ENCODE measurements at places on chromosomes 11 and 22. TPM values are rescaled to one million over a fixed set of nuclear protein-coding genes. Genes with fewer than 3 reads are reported as not detected.

DNA sequence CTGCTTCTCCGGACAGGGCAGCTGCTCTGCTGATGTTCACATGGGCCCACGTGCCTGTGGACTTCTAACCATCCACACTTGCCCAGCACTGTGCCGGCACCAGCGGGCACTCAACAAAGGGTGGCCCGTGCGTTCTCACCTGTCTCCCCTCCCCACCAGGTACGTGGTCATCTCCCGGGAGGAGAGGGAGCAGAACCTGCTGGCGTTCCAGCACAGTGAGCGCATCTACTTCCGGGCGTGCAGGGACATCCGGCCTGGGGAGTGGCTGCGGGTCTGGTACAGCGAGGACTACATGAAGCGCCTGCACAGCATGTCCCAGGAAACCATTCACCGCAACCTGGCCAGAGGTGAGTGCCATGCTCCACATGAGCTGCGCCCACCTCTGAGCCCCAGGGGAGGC, 66.7 kb downstream of the SYT13 start:
- no peaks in the 10 kb centered on the region for H3K27me3 ChIP-seq
- H3K4me3 ChIP-seq, result no peak overlapping the region
- no peak overlapping the region for H3K27ac ChIP-seq
- DNase-seq, result no peak

GRCh38 chr11:2473361-2474058, 28.7 kb downstream of the KCNQ1 start:
- peaks cover 21% of the 10 kb centered on the region for H3K4me1 ChIP-seq
- H3K36me3 ChIP-seq, result peaks cover 22% of the 10 kb centered on the region
- H3K27me3 ChIP-seq, result peaks cover 5% of the 10 kb centered on the region
- H3K27ac ChIP-seq, result no peak overlapping the region
- no peak overlapping the region for H3K4me3 ChIP-seq

GRCh38 chr11:75339685-75340409, 11.6 kb downstream of the ARRB1 start:
- peak overlapping the region; percentile 97 for H3K27ac ChIP-seq
- peak overlapping the region; percentile 70 for H3K4me3 ChIP-seq
- no peaks in the 10 kb centered on the region for H3K27me3 ChIP-seq
- H3K36me3 ChIP-seq, result peaks cover 44% of the 10 kb centered on the region
- H3K4me1 ChIP-seq, result peaks cover 87% of the 10 kb centered on the region

DNA sequence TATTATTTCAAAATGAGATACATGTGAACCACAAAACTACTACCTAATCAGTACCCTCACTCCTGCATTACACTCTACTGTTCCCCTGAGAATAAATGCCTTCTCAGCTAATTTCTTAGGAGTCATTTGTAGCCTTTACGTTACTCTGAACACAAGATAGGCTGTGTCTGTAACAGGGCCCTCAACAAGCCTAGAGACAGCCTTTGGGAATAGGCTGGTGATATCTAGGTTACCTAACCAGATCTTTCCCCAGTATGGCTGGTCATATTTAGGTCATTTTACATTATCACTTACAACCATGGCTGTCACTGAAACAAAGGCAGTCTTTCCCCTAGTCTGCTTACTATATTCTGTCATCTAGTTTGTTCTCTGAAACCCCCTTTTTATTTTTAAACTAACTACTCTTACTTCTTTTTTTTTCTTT, 14.2 kb downstream of the ATM start:
- no peaks in the 10 kb centered on the region for H3K27me3 ChIP-seq
- peaks cover 83% of the 10 kb centered on the region for H3K4me1 ChIP-seq
- DNase-seq, result no peak
- peak overlapping the region; percentile 70 for H3K4me3 ChIP-seq
- peak overlapping the region; percentile 96 for H3K27ac ChIP-seq
- H3K36me3 ChIP-seq, result peaks cover 82% of the 10 kb centered on the region

DNA sequence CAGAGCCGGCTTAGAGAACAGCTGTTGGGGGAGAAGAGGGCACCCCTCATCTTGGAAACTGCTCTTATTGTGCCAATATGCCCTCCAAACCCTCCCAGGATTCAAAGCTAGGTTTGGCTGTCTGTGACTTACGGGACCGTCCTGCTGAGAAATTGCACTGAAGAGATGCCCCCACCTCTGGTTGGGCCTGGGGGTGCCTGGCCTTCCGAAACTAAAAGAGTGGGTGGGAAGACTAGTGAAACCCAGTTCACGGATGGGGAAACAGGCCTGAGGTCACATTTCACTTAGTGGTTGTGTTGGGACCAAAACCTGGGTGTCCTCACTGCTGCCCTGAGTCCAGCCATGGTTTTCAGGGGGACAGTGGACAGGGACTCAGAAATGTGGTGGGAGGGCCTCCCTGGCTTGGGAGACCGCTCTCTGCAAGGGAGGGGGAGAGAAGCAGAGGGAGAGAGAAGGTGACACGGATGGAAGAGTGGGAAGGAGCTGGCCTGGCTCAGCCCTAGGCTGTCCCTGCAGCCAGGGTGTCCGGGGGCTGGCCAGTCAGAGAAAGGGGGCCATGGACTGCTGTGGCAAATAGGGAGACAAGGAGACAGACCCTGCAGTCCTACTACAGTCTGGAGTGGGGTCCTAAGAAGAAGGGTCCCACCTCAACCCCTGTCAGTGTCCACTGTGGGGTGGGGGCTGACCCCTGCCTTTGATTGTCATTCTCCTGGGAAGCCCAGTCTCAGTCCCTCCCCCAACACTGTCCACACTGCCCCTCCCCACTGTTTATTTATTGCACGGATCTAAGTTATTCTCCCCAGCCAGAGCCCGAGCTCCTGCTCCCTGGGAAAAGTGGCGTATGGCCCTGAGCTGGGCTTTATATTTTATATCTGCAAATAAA, 13.6 kb downstream of the MAFF start:
- H3K27ac ChIP-seq, result no peak overlapping the region
- H3K4me3 ChIP-seq, result no peak overlapping the region
- H3K4me1 ChIP-seq, result peaks cover 40% of the 10 kb centered on the region
- peaks cover 8% of the 10 kb centered on the region for H3K36me3 ChIP-seq
- DNase-seq, result no peak
- no peaks in the 10 kb centered on the region for H3K27me3 ChIP-seq

DNA sequence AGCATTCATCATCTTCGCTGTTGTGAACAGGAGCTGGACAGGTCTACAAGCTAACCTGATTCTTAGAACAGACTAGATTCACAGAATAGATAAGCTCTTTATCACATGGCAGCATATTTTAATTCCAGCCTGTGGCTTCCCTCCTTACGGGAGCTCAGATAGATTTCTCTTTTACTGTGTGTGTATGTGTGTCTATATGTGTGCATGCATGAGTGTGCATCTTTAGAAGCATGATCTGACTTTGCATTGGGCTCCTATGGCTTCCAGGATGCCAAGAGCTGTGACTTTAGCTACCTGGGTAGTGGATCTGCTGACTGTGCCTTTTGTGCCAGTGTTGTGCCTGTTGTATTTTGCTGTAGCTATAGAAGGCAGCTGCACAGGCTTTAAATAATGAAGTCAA, 44.3 kb downstream of the ZNRF3 start:
- no peak for DNase-seq
- H3K4me1 ChIP-seq, result no peaks in the 10 kb centered on the region
- no peaks in the 10 kb centered on the region for H3K36me3 ChIP-seq

GRCh38 chr11:114172055-114172861, 112.7 kb downstream of the ZBTB16 start:
- peak overlapping the region; percentile 89 for H3K27ac ChIP-seq
- no peaks in the 10 kb centered on the region for H3K27me3 ChIP-seq
- DNase-seq, result no peak
- peaks cover 16% of the 10 kb centered on the region for H3K36me3 ChIP-seq

GRCh38 chr22:50674606-50675552, 2.3 kb downstream of the SHANK3 start:
- no peaks in the 10 kb centered on the region for H3K36me3 ChIP-seq
- H3K27ac ChIP-seq, result no peak overlapping the region
- H3K4me3 ChIP-seq, result no peak overlapping the region
- peaks cover 48% of the 10 kb centered on the region for H3K27me3 ChIP-seq

DNA sequence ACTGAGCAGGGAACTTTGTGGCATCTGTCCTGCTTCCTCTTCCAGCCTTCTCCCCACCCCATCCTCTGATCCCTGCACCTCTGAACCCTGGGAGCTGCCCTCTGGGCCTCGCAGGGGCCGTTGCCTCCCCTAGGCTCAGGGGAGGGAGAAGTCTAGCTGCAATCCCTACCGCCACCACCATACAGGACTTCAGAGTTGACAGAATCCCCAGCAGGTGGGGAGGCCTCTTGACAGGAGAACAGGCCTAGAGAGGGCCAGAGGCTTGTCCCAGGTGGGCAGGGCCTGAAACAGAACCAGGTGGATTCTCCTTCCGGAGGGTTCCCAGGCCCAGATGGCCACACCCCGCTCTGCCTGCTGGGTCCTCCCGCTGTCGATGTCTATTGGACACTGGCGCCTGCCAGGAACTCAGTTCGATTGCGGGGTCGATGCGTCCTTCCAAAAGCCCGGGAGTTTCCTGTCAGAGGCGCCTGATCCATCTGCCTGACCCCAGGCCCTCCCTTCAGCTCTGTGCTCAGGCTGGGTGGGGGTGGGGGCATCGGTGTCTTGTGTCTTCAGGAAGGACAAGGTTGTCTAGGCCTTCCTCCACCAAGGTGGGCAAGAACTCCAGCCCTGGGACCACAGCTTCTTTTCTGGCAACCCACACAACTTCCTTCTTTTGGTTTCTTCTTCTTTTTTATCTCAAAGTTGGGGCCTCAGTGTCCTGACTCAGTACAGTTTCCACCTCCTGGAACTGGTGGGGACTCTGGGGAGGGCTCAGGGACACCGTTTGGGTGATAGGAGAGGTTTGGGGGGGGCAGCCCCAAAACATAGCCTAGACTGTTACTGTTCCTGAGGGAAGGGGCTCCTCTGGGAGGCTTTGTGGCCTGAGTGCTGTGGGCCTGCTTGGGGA, 6.4 kb downstream of the STARD10 start:
- peak; percentile 42 for DNase-seq
- H3K36me3 ChIP-seq, result no peaks in the 10 kb centered on the region
- H3K4me3 ChIP-seq, result peak overlapping the region; percentile 25
- peaks cover 4% of the 10 kb centered on the region for H3K27me3 ChIP-seq
- peaks cover 31% of the 10 kb centered on the region for H3K4me1 ChIP-seq

GRCh38 chr22:36162127-36163034, 1.8 kb upstream of the APOL3 start:
- H3K4me3 ChIP-seq, result peak overlapping the region; percentile 97
- H3K27ac ChIP-seq, result peak overlapping the region; percentile 89
- DNase-seq, result peak; percentile 79
- peaks cover 29% of the 10 kb centered on the region for H3K36me3 ChIP-seq

Gene KRTAP5-8
- total RNA-seq, result not detected

Gene ADM2
- total RNA-seq, result 4.2 TPM

Gene SEZ6L
- total RNA-seq, result not detected

Gene INS
- not detected for total RNA-seq
